ENCODE measurements at places on chromosomes 13 and 19. TPM values are rescaled to one million over a fixed set of nuclear protein-coding genes. Genes with fewer than 3 reads are reported as not detected.

Gene ITGBL1
- polyA plus RNA-seq = not detected

Gene WASF3
- polyA plus RNA-seq = 126 TPM

Gene KLF1
- not detected for polyA plus RNA-seq

Gene SIGLEC10
- not detected for polyA plus RNA-seq

Gene UPK1A
- 0.27 TPM for polyA plus RNA-seq

Gene CEACAM21
- not detected for polyA plus RNA-seq

Gene LGALS7
- not detected for polyA plus RNA-seq

Gene RPS28
- 731 TPM for polyA plus RNA-seq

Gene PDE4C
- polyA plus RNA-seq = not detected

Gene PRDX2
- 1,541 TPM for polyA plus RNA-seq

Gene ATP4B
- not detected for polyA plus RNA-seq
